ENCODE measurements at places on chromosomes 1 and 21.

- no peak for DNase-seq
Observed at GRCh38 chr1:169650551-169650950, 20.6 kb upstream of the SELP start.

GRCh38 chr1:227009937-227010336 is 69.8 kb downstream of the COQ8A start:
- DNase-seq = no peak

GRCh38 chr1:234214129-234214910 is 158.9 kb upstream of the COA6 start:
- no peak for DNase-seq

GRCh38 chr1:45545553-45546310 is 4.9 kb upstream of the AKR1A1 start:
- DNase-seq = no peak

DNA sequence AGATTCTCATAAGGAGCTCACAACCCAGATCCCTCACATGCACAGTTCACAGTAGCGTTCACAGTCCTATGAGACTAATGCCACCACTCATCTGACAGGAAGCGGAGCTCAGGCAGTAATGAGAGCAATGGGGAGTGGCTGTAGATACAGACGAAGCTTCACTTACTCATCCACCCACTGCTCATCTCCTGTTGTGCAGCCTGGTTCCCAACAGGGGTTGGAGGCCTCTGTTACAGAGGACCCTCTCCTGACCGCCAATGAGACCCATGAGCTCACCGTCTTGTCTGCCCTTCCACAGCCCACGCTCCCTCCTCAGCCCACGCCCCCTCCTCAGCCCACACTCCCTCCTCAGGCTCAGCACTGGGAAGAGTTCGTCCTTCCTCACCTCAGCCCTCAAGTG is 39.6 kb downstream of the RSPH1 start:
- no peak for DNase-seq

DNA sequence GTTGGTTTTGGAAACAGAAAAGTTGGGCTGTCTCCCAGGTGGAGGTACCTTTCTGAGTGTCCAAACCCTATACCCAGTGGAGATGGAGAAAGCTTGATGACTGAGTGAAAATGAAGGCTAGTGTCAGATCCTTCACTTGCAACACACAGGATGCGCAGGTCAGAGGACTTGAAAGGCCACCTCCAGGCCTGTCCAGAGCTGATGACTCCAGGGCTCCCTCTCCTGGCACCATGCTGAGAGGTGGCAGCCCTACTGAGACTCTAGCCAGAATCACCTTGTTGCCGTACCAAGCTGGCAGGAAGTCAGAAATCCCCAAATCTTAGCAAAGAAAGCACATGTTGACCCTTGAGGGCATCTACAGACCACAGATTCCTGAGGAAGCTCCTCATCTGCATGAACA is 16.4 kb downstream of the KNCN start:
- no peak for DNase-seq

DNA sequence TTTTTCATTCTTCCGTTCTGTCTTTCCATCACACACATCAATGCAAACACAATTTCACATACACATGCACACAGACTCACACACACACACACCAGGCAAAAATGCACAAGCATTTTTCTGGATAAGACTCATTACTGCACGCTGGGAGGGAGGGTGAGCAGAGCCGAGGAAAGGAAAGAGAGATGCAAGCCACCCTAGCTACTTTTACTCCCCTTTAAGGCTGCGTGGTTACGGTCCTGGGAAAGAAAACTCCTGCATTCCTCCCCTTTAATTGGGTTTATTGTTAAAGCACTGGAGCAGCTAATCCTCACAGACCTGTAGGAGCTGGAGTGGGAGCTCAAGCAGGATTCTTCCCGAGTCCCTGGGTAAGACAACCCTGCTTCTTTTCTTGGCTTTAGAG is at the start of gene CAMK1G:
Gene CAMK1G, plus strand, starts transcription at position 307 of the 400 bp plus-strand sequence. CDS start 11,270 bp downstream, outside the sequence.
- DNase-seq = no peak

GRCh38 chr1:180594723-180595122 is 36.0 kb downstream of the OVAAL start:
- no peak for DNase-seq

DNA sequence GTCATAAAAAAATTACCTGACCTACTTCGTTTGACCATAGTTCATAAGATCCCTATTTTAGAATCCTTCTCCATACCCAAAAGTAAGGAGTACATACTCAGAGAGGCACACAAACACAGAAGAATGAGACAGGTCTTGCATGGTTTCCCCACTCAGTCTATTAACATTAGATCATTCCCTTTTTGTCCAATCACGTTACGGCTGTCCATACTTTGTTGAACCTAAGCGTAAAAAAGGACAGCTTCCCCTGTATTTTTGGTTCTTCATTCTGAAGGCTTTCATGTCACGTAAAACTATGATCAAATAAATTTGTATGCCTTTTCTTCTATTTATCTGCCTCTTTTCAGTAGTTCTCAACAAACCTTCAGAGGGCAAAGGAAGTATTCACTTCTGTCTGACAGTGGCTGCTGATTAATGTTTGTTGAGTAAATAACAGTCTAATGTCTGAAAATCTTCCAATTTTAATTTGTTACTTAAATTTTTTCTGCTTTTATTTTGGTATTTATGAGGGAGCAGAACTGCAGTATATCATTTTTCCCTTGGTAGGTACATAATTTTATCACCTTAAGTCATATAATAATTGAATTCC is 16.4 kb downstream of the PKN2 start:
- DNase-seq = no peak

DNA sequence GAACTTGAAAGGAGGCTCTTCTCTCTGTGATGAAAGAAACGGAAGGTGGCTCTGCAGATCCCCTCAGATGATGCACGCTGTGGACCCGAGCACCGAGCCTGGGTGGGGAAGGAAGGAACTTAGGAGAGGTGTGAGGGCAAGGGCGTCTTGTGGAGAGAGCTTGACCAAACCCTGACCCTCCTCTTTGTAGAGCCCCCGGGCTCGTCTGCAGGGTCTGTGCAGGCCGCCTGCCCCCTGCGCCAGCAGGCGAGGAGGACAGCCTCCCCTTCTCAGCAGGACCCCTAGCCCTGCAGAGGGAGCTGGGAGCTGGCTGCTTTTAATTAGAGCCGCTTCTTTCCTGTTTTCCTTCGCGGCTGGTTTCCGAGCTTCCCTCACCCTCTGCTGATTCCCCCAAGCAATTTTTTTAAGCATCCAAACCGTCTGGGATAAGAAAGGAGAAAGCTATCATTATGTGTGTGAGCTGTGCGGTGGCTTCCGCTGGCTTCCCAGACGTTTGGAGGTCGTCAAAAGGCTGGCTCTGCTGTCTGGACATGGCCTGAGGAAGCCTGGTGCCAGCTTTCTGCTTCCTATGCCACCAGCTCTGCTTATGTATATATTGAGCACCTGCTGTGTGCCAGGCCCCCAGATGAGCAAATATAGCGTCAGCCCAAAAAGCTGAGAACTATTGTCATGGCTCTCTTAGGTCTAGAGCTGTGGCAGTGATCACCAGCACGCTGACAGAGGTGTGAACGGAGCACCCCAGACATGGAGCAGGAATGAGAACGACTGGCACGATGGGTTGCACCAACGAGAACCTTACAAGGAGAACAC is 160.2 kb upstream of the IRF2BP2 start:
- DNase-seq = no peak

DNA sequence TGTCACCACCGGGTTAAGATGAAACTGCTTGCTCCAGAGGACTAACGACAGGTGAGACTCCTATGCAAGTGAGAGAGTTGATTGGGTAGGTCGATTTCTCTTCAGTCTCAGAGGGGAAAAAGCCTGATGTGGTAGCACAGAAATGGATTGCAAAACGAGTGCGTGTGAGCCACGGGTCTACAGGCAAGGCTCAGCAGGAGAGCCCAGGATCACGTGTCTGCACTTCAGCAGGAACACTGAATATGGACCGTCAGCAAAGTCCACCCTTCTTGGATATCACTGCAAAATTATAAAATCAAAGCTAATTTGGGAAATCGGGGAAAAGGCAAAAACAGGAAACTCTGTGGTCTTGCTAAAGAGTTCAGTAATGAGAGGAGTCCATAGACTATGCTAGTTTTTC is 107.7 kb upstream of the ZNF648 start:
- no peak for DNase-seq

DNA sequence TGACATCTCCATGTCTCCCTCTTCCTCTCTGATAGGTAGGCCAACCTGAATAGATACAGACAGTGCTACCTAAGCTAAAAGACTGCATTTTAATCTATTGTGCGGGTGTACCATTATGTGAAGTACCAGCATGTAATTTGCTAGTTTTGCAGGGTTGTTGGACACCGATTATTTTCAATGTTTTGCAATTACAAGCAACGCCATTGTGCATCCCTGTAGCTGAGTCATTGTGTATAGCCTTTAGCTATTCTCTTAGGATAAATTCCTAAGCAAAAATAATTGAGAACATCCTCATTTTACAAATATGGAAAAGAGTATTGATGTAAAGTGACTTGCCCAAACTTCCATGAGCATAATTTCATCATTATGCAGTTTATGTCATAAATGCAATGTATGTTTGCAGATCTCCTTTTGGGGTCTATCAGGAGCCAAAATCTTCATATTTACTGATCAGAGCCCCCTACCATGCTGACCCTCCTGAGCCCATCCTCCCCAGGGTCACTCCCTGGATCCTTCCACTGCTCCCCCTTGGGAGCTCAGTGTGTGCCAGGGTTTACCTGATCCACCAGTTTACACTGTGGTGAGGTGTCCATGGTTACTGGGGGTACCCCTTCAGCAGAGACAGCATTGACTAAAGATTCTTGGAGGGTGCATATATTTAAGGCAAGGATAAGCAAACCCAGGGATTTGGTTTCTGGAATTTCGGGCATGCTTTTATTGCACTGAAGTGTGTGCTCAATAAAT is 80.6 kb downstream of the CCDC185 start:
- DNase-seq = no peak

GRCh38 chr1:230243583-230244353 is 176.7 kb downstream of the GALNT2 start:
- DNase-seq = no peak

DNA sequence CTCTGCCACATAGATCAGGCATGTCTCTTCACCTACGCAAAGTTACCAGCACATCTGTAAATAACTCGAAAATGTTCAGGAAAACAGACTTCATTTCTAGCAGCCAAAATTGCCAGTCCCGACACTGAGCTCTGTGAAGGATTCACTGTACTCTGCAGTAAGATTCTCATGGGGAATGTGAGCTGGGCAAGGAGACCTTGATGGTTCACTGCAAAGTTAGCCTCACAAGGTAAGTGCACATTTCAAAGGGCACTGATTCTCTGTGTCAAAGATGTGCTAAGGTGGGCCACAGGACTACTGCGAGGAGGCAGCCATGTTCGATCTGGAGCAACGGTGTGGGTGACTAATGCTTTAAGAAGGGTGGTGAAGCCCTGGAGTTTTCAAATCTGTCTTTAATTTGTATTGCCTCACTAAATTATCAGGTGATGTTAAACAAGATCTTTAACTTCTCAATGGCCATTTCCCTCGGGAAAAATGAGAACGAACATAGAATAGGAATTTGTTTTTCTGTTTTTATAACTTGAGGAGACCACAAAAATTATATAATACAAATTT is 25.2 kb downstream of the STPG1 start:
- DNase-seq = no peak

- no peak for DNase-seq
Observed at GRCh38 chr1:234727018-234727940, 117.3 kb upstream of the IRF2BP2 start.

- DNase-seq = no peak
Observed at GRCh38 chr1:22388671-22389450, 62.8 kb upstream of the ZBTB40 start.

- no peak for DNase-seq
Observed at GRCh38 chr1:150066838-150067183, 765 bp upstream of the VPS45 start.

Measured in HS-5 (cell line).